Activated CD4-positive, alpha-beta T cell treated with anti-CD3 and anti-CD28 coated beads, Interleukin-2, amount 10 ng/mL, durations not matched to agents 24 days and 14 days (primary cell): ENCODE measurements at places on chromosomes 3 and 15. TPM values are rescaled to one million over a fixed set of nuclear protein-coding genes. Genes with fewer than 3 reads are reported as not detected.

GRCh38 chr15:70064441-70064840, 33.3 kb downstream of the TLE3 start:
- DNase-seq: no peak
- H3K27ac ChIP-seq: no peak overlapping the region
- no peaks in the 10 kb centered on the region for H3K27me3 ChIP-seq
- no peak overlapping the region for H3K4me3 ChIP-seq
- H3K36me3 ChIP-seq: peaks cover 63% of the 10 kb centered on the region

GRCh38 chr3:52892625-52893311, 4.6 kb downstream of the STIMATE start:
- H3K36me3 ChIP-seq: peaks cover 20% of the 10 kb centered on the region
- H3K27ac ChIP-seq: peak overlapping the region; percentile 72
- peaks cover 56% of the 10 kb centered on the region for H3K4me1 ChIP-seq
- H3K4me3 ChIP-seq: peak overlapping the region; percentile 70
- H3K27me3 ChIP-seq: no peaks in the 10 kb centered on the region

DNA sequence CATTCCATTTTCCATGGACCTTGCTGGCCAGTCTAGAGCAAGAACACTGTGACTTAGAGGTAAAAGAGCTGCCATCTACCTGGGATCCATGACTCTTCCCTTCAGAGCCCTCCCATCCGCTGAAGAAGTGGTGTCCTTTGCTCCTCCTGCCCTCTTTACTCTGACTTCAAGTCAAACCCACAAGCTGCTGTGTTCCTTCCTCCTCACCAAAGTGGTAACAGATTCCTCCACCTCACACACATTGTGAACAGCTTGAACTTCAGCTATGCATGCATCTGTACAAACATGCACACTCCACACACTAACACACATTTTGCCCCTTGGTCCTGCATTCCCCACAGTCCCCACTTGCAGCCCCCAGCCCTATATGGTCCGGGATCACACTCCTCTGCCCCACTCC, 990 bp downstream of the IQCF5 start:
- H3K27ac ChIP-seq: no peak overlapping the region
- no peaks in the 10 kb centered on the region for H3K36me3 ChIP-seq
- H3K4me3 ChIP-seq: no peak overlapping the region

SETD2 gene
- total RNA-seq: 41.5 and 42.0 TPM in 2 replicates

DNA sequence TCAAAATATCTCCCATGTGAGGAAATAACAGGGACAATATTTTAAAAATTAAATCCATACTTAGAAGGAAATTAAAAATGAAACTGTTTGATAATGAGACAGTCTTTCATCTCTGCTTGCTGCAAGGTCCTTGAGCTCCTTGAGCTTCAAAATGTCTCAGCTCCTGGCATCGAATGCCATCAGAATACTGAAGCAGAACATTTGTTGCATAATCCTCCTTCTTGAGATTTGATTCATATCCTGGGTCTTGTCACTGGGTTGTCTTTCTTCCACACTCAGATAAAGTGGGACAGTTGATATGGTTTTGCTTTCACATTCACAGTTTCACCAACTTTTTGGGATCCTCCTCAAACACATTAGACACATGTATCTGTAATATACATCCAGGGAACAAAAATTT, 27.8 kb downstream of the COL8A1 start:
- H3K4me3 ChIP-seq: no peak overlapping the region
- no peak for DNase-seq
- no peak overlapping the region for H3K27ac ChIP-seq
- no peaks in the 10 kb centered on the region for H3K4me1 ChIP-seq
- H3K27me3 ChIP-seq: peaks cover 8% of the 10 kb centered on the region

EOGT gene
- total RNA-seq: 12.6 and 13.5 TPM in 2 replicates
